Pancreas (tissue), 10 donors: ENCODE measurements at places on chromosomes 3 and 15. TPM values are rescaled to one million over a fixed set of nuclear protein-coding genes. Genes with fewer than 3 reads are reported as not detected.

DNA sequence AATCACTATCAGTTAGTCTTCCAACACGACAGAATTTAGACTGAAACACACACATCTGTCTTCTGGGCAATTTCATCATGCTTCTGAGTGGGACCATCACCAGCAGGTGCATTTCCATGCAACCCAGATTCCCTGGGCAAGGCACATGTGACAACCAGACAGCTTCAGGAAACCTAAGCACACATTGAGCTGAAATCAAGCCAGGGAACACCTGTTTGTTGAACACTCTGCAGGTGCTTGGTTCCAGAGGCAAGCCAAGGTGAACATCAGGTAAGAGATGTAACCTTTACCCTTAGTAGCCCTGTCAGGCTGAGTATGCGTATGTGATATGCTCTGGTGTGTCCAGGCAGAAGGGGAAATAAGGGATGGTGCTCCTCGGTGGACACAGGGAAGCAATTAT is 3.3 kb upstream of the PSMD2 start:
- DNase-seq = no peak

GRCh38 chr15:41990243-41990605 is 17.9 kb upstream of the EHD4 start:
- peak; percentile 54 for DNase-seq

- no peak for DNase-seq
Observed at GRCh38 chr3:30597131-30597768, 9.2 kb upstream of the TGFBR2 start.

DNA sequence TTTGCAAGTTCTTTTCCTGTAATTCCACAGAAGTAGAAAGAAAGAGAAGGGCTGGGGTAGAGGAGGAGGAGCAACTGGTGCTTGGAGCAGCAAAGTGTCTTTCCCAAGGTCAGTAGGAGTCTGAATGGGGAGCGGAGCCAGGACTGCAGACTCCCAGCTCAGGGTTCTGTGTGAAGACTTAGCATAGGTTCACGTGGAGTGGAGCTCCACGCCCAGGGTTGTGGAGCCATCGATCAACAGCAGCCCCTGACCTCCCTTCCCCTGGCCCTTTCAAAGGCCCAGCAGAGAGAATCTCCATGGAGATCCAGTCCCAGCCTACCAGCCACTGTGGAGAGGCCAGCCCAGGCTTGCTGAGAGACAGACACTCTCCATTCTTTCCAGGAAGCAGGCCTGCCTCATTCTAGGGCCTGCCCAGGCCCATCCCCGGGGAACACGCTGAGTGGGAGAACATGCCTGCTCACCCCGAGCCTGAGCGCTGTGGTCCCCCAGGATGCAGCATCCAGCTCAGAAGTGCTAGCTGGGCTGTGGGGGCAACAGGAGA is 62.1 kb downstream of the CORO2B start:
- DNase-seq = no peak

- DNase-seq = no peak
Observed at GRCh38 chr3:162704238-162704637, 1207.6 kb downstream of the OTOL1 start.

DNA sequence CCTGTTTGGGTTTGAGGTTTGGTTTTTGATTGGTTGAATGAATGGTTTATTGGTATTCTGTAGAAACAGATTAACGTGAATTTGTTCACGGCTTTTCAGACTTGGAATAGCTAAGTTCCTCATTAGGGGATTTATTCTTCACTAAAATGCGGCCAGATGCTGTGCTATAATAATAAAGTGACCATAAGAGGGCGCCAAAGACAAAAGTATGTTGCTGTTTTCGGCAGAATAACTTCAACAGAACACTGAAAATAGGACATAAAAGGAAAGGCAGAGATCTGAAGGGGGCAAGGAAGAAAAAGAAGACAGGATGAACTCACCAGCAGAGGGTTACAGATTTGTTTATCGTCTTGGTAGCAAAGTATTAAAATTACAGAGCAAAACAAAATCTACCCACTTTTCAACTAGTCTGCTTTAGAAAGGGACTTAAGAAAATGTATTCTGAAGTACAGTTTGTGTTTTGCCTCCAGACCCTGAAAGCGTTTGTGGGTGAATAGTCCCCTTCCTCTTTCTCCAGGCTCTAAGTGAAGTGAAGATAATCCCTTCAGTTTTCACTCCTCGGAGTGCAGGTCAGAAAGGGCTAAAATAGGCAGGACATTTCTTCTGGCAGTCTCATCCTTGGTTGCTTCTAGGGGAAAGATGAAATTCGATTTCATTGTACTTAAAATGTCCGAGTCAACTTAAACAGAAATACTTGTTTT is 147.6 kb downstream of the IL20RB start:
- DNase-seq = no peak

DNA sequence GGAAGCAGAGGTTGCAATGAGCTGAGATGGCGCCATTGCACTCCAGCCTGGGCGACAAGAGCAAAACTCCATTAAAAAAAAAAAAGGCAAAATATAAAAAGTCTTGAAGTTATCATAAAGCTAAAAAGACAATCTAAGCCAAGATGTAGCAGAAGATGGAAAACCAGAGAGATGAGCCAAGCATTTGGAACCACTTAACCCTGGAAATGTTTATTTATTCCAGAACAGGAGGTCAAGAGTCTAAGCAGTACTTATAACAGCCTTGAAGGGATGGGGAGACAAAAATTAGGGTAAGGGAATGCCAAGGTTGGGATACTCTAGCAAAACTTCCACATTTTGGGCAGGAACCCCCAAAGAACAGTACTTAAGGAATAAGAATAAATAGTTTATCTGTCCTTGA is 30.1 kb downstream of the FAIM start:
- no peak for DNase-seq

- peak; percentile 91 for DNase-seq
Observed at GRCh38 chr3:156816794-156817645, 9.1 kb upstream of the LEKR1 start.

DNA sequence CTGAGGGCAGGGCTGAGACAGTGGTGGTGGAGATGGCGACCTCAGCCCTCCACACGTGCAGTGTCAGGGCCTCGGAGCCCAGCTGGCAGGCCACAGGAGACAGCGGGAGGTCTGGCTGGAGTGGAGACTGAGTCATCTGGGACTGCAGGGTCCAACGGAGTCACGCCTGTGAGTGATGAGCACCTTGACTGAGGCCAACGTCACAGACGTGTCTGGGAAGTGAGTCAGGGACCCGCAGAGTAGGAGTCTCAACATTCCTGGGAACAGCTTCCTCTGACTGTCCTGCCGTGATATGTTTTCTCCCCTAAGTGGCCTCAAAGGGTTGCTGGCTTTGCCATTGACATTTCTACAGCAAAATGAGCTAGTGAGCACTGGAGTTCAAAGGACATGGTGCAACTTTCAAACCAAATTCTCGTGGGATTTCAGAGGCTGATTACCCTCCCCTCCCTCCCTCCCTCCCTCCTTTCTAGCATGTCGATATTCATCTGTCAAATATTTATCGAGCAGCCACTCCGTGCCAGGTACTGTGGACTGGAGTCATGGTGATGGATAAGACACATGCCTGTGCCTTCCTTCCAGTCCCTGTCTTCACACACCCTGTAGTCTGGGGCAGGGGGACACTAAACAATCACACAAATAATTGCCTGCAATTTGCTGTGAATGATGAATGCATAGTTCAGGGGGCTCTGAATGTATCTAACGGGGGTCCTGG is 53.3 kb upstream of the AMOTL2 start:
- no peak for DNase-seq

GRCh38 chr15:94100863-94101262 is 130.5 kb upstream of the MCTP2 start:
- DNase-seq = no peak

GRCh38 chr15:78353093-78353492 is 12.9 kb downstream of the CRABP1 start:
- no peak for DNase-seq

DNA sequence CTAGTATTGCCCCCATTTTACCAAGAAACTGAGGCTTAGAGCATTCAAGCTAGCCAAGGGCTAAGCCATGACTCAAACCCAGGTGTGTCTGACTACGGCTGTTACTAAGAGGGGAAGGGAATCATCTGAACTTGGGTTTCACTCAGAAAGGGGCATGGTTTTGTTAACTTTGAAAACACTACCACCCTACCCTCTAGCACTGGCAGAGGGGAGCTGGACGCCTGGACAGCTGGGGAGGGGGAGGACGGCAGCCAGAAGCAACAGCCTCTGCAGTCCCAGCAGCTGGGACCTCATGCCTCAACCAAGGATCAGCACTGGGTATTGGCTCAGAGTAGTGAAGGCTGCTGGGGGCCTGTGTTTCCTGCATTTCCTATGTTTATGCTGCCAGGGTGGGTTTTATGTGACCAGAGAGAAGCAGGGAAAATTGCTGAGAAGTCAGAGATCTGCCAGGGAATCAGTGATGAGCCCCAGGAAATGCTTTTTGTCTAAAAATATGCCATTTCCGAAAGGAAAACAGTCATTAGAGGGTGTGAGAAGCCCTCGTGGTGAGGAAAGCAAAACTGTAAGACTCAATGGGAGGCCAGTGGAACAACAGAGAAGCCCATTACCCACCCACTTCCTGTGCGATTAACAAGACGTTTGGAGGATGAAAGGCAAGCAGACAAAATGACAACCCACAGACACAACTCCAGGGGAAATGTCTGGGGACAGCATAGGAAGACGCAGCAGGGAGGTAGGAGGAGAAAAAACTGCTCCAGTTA is 41.2 kb downstream of the LIPC start:
- DNase-seq = no peak

DNA sequence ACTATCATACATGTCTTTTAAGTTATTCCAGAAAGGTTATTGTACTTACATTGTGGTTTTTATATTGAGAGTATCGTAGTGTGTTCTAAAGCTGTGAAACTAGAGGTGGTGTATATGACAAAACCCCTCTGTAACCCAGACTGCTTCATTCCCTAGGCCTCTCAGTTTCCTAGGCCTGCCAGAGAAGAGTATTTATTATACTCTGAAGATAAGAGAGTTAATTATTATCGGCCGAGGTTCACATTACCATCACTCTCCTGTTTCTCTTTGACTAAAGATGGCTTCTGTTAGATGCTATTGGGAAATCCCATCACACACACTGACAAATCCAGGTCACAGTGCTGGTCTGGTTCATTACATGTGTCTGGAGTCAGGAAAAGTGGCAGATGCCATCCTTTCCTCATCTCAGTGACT is 20.5 kb downstream of the EXOSC7 start:
- DNase-seq = no peak

GRCh38 chr15:57503911-57504598 is 87.6 kb upstream of the MYZAP start:
- DNase-seq = no peak

- no peak for DNase-seq
Observed at GRCh38 chr3:155024006-155024638, 56.0 kb upstream of the MME start.

Gene FMN1
- total RNA-seq = 4.9 TPM

Gene FETUB
- not detected for total RNA-seq

Gene LNP1
- 2.4 TPM for total RNA-seq

Gene CD276
- 18.9 TPM for total RNA-seq

Gene C3orf85
- total RNA-seq = not detected

Gene LDHAL6B
- not detected for total RNA-seq

Gene RNF168
- total RNA-seq = 7.2 TPM

Gene TMEM108
- total RNA-seq = 0.59 TPM

Gene HYKK
- total RNA-seq = 2.3 TPM

Gene THBS1
- 77.0 TPM for total RNA-seq

Gene GOLGA8T
- total RNA-seq = not detected

Gene SENP8
- total RNA-seq = 2.1 TPM
